Stimulated activated naive CD4-positive, alpha-beta T cell (primary cell): ENCODE measurements at places on chromosomes 4 and X.
A peak's percentile ranks its signal among the peaks of the same experiment; 100 is the strongest.

DNA sequence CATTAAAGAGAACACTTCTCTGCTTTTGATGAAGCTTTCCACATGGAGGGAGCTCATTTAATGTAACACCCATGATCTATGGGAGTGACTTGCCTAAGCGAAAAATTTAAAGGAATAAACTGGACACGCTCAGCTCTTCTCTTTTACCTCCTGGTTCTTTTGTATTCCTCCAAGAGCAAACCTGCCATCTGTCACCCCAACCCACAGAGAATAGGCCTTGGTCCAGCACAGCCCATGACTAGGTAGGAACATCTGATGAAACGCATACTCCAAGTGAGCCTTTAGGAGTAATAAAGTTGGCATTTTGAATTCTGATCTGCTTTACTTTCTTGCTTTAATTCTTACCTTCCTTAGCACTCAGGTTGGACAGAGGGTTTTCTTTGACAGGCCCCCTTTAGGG, 389.0 kb downstream of the HNRNPD start:
- DNase-seq = no peak

GRCh38 chrX:124938715-124939114, 381.0 kb upstream of the TEX13C start:
- DNase-seq = no peak

DNA sequence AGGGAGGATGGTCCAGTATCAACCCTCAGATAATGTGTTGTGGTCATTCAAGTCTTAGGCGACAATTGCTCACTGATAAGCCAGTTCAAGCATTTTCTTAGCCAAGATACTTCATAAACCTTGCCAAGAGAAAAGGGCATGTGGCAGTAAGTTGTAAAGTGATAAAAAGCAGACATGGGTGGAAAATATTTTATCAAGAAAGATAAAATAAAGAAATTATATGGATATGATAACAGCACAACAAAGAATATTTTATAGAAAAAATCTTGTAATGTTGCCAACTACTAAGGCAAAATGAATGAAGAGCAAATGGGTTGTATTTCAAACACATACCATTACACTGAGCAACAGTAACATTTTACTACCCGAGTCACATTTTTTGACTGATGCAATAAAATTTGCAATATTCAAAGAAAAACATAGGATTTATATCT, 217.4 kb upstream of the PITX2 start:
- no peak for DNase-seq

GRCh38 chr4:55444827-55445226, 49.1 kb downstream of the TMEM165 start:
- DNase-seq = no peak

- DNase-seq = no peak
These were observed 12.7 kb upstream of the ADD1 start for GRCh38 chr4:2830632-2831610.

GRCh38 chrX:41381685-41382084, 47.7 kb downstream of the DDX3X start:
- no peak for DNase-seq

GRCh38 chr4:44736900-44737299, 10.5 kb upstream of the GNPDA2 start:
- no peak for DNase-seq

DNA sequence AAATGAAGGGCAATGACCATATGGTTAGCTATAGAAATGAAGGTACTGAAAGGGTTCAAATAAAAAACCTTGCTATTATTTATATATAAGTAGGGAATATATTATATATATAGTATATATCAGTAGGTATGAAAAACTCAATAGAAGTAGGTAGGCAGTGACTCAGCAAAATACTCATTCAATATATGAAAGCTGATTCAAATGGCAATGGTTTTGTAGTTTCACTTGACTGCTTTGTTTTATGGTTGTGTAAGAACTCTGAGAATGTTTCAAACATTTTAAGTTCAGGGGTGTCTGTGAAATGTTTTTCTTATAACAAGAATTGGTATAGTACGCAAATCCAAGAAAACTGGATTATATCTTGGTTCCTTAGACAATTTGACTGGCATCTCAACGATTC, 4.1 kb downstream of the ZNF280C start:
- DNase-seq = no peak

- no peak for DNase-seq
These were observed 70.1 kb upstream of the HPGD start for GRCh38 chr4:174592256-174592984.

DNA sequence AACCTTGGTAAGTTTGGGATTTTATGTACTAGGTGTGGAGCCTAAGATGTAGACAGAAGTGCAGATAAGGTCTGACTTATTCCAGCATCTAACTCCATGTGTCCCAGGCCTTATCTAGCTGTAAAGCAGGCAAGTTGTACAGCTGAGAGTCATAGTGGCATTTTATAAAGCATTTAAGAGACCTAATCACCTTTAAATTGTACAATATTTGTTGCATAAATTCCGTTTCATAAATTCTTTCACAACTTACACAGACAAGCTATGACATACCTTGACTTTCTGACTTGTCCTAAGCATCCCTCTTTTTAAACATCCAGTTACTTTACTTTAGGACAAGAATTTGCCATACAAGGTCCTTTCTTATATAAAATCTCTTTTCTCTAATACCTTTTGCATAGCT, 11.0 kb downstream of the SYAP1 start:
- no peak for DNase-seq

DNA sequence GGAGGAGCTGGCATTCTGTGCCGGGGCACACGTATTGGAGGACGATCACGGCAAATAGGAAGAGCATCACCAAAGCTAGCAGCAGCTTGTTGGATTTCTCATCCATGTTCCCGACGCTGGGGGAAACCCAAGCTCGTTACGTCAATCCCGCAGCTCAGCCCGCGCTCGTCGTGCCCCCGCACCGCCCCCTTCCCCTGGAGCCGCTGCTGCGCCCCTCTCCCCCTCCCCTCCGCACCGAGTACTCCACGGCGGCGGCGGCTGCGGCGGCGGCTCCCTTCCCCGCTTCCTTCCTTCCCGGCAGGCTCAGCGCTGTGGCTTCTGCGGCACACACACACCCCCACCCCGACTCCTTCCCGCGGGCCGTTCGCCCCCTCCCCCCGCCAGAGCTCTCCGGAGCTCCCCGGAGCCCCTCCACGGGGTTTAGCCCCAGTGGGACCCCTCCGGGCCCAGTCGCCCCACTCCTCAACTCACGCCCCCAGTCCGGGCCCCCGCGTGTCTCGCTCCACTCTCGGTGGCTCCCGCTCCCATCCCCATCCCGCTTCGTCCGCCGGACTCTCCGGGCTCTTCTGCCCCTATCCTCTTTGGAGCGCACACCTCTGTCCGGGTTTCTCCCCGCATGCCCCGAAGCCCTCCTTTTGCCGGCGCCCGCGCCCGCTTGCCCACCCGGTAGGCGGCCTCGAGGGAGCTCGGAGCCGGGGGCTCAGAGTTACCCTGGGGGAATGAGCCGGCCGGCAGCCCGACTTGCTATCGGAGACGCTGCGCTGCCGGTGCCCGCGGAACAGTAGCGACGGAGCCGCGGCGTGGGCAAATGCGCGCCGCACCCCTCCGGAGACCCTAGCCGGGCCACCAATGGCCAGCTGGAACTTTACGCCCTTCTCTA, 978 bp downstream of the HS6ST2 start:
- no peak for DNase-seq

- DNase-seq = no peak
These were observed 96.5 kb upstream of the MAOA start for GRCh38 chrX:43559644-43560043.

GRCh38 chr4:177487977-177488376, 45.7 kb upstream of the AGA start:
- no peak for DNase-seq

GRCh38 chr4:111399623-111400022, 745.6 kb upstream of the FAM241A start:
- no peak for DNase-seq

DNA sequence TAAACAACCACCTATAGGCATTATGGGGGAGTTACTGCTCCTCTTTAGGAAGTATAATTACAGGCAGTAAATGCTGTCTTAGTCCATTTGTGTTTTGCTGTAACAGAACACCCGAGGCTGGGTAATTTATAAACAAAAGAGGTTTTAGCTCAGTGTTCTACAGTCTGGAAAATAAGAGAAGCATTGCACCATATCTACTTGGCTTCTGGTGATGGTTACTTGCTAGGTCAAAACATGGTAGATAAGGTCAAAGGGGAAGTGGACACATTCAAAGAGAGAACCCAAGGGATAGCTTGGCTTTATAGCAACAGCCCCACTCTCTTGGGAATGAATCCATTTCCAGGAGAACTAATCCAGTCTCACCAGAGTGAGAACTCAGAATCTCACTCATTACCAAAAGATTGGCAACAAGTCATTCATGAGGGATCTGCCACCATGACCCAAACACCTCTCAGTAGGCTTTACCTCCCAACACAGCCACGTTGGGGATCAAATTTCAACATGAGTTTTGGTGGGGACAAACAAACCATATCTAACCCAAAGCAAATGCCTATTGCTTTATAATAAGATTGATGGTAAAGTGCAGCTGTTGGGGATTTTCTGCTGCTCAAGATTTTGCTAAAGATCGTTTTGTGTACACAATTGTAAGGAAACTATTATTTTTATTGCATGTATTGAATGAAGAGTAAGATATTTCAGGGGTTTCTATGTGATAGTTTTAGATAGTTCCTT, 32.6 kb downstream of the STAG2 start:
- no peak for DNase-seq

GRCh38 chr4:185783574-185783973, 28.4 kb downstream of the SORBS2 start:
- no peak for DNase-seq

DNA sequence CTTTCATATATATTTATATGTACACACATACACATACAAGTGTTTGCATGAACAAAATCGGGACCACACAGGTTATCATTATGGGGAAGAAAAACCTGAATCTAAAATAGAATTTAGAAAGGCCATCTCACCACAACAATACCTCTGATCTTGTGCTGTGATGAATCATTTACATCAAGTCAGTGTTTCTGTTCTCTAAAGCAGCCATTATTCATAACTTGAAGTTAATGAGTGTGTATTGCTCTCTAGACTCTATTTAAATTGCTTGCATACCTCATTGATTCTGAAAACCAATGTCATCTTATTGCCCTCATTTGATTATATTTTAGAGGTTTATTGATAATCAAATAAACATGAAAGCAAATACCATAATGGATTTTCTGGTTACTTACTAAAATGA, 71.6 kb downstream of the FAM114A1 start:
- DNase-seq = no peak

DNA sequence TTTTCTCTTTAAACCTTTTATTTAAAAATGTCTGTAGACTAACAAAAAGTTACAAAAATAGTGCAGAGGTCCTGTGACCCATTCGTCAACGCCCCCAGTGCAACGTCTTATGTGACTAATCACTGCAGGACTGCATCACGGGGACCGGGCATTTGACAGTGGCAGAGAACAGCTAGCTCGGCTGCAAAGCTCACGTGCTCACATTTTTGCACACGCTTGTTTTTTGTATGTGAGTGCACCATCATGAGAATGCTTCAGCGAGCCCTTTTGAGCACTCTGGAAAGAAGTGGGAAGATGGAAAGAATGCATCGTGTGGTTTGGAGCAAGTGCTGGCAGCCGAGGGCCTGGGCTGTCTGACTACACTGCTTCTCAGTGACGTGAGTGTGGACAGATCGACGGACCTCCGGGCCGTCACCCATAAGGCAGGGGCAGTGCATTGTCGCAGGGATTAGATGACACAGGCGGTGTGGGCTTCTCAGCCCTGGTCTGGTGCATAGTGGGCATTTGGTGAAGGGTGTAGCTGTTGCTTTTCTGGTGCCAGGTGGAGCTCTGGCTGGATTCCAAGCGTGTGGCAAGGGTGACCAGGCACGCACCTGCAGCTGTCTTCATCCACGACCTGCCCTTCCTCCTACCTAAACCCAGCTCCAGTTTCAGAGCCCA, 17.7 kb downstream of the SPON2 start:
- DNase-seq = no peak

- DNase-seq = no peak
These were observed 725.5 kb upstream of the ATOH1 start for GRCh38 chr4:93103042-93103441.

GRCh38 chrX:2500803-2501558, at the start of the genes DHRSX and ZBED1:
Gene DHRSX, minus strand, starts transcription at chrX:2500976. Its CDS starts 51 bp downstream, at chrX:2500925.
Gene ZBED1, minus strand, starts transcription at chrX:2500976. Its CDS starts 10,257 bp downstream, at chrX:2490719.
- DNase-seq = no peak

DNA sequence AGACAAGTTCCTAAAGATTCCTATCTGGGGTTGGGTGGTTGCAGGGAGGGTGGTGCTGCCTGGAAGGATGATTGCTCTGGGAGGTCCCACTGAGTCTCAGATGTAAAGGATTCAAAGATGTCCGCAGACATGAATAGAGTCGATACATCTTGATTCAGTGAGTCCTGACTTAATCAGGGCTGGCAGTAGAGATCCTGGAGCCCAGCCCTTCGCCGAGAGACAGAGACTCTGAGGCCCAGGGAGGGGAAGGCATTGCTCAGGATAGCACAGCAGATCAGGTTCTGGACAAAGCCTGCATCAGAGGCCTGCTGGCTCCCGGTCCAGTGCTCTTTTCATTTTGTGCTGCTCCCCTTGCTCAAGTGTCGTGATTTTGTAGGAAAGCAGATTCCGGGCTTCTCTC, 21.7 kb downstream of the PJA1 start:
- no peak for DNase-seq

- DNase-seq = no peak
These were observed 787 bp upstream of the SRPX2 start for GRCh38 chrX:100643212-100643611.

- DNase-seq = no peak
These were observed 230.8 kb upstream of the TET2 start for GRCh38 chr4:104915864-104916263.

GRCh38 chr4:930028-930551, 2.0 kb downstream of the GAK start:
- no peak for DNase-seq

- peak; percentile 80 for DNase-seq
These were observed at the start of gene CFAP97 for GRCh38 chr4:185203486-185204237. Gene CFAP97, minus strand, starts transcription at chr4:185204000. Its CDS starts 12,804 bp downstream, at chr4:185191196.

- no peak for DNase-seq
These were observed 177.4 kb downstream of the PALLD start for GRCh38 chr4:168674077-168674747.

- DNase-seq = no peak
These were observed 247.2 kb downstream of the PALLD start for GRCh38 chr4:168744021-168744420.
